ENCODE measurements at places on chromosomes 5 and 9.

DNA sequence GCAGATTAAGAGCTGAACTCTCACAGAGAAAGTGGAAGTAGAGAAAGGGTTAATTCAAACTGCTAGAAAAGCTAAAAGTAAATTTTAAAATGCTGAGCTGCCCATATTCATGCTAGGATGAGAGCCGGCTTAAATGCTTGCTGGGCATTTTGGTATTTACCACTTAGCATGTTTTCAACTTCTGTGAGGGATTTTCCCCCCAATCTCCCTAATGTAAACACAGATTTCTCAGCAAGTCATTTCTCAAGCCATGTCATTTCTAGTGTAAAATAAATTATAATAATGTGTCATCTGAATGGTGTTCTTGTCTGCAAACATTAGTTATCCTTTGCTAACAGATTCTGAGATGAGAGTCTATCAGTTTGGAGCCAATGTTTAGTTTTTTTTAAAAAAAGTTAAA, 22.3 kb downstream of the RPS23 start:
- DNase-seq = no peak

DNA sequence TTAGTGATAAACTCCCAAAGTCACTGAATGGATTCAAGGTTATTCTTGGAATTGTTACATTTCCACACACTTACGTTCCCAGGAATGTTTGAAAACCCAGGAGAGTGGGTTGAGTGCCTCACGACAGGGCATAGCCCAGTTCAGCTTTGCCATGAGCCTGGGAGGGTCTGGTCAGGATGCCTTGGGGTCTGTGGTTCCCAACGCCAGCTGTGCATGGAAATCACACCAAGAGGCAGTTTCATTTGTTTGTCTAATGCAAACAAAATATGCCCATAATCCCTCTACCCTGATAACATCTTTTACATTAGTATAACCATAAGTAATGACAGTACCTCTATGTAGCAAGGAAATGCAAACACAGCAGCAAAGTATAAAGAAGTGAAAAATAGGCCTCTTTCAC, 25.3 kb upstream of the MSX2 start:
- DNase-seq = no peak

DNA sequence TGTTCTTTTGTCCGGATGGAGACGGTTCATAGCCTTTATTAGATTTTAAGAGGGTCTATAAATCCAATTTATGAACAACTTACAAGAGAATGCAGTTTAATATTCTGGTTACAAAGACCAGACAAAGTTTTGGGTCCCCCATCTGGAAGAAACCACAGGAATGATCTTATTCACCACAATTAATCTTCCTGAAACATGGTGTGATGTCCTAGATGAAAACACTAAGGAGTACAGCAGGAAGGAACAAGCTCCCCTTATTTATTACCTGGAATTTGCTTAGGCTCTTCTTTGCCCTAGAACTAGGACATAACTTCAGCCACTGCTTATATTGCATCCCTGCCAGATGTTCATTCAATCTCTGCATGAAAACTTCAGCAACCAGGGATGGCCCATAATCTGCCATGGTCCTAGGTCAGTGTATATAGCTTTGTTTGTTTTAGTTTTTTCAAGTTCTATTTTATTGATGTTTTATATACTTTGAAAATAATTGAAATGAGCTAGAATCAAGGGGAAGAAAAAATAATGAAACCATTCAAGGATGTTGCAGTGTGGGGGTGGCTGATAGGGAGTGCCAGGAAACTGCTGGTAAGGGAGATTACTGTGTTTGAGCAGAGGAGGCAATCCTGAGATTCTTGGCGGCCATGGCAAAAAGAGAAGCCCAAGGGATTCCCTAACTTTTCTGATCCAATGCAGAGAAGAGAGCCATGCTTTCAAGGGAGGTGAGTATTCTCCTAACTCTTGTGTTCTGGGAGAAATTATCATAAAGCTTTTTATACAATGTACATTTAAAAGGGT, 16.8 kb downstream of the TXNDC8 start:
- no peak for DNase-seq

DNA sequence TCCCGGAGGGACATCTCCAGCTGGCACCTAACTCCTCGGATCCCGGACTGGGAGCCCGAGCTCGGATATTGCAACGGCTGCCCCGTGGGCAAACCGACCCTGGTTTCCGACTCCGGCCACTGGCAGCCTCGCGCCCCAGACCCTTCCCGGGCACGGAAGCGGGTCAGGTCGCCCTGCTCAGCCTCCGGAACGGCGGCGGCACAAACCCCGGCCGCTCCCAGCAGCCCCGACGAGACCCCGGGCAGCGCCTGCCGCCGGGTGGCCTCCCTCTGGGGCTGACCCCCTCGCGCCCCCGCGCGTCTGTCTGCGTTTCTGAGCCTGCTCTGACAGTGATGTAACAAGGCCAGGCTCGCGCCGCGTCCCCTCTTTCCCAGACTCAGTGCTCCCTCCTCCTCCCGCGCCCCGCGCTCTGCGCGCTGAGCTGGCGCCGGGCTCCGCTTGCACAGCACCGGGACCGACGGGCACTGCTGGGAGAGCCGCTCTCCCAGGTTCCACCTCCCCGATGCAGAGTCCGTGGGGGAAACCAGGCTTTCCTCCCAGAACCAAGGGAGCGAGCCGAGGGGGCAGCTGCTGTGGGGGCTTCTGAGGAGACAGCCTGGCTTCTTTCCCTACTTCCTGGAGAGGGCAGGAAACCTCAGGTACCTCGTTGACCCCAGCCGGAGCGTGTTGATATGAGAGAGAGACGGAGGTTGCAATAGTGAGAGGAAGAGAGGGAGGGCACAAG, at the start of gene TMEM215:
Gene TMEM215 (plus strand): TSS at position 373 of the 724 bp plus-strand sequence. CDS start 644 bp downstream, outside the sequence.
- no peak for DNase-seq

- no peak for DNase-seq
These were observed 9.4 kb upstream of the GLT6D1 start for GRCh38 chr9:135648494-135649410.

Data from activated CD4-positive, CD25-positive, alpha-beta regulatory T cell (primary cell).